ENCODE measurements at places on chromosomes 2 and 18.

GRCh38 chr18:2902327-2902726 is 55.5 kb downstream of the EMILIN2 start:
- DNase-seq, result no peak

GRCh38 chr2:234533626-234534025 is 36.7 kb upstream of the ARL4C start:
- DNase-seq, result no peak

DNA sequence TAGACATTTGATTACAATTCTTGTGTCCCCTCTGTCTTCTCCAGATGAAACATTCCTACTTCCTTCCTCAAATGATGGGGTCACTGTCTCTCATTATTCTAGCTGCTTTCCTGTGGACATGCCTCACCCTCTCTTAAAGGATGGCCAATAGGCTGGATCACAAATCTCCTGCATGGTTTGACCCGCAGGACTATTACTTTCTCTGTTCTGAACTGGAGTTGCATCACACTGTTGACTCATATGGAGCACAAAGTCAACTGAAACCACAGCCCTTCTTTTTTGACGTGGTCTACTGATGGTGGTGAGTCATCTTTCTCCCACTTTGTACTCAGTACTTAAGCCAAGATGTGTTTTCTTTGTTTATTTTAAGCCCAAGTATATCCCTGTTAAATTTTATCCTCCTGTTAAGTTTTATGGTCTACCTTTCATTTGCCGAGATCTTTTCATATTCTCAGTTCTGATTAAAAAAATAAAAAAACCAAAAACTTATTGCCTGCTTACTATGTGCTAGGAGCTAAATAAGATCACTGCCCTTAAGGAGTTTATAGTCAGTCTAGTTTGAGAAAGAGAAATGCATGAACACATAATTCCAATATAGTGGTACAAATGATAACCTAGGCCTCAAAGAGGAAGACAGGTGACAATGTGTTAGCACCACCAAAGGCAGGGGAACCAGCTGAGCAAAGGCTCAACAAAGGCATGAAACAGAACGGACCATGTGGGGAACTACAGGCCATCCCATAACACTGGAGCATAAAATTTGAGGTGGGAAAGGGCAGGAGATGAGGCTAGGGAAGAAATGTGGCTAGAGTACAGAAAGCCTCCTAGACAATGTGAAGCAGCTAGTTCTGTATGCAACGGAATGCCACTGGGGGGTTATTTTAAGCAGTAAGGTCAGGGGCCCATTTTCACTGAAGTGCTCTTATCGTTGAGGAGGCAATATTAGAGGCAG is 67.6 kb upstream of the ZFP36L2 start:
- no peak for DNase-seq

DNA sequence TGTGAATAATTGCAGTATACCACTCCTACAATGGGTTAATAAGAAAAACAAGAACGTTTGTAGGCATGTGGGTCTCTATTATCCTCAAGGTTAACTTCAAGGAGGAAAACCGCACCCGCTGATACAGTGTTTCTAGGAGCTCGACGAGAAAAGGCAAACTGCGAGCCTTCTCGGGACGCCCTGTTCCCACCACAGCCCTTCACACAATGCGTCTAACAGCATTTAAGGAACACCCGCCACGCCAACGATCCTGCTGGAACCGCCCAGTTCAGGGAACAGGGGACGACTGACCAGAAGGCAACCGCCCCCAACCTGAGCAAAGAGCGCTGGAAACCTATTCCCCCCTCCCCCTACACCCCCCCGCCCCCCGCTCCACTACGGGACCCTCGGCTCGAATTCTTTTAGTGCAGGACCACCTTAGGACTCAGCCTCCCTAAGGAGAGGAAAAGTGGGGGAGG is 710 bp upstream of the TMSB10 start:
- DNase-seq, result no peak

DNA sequence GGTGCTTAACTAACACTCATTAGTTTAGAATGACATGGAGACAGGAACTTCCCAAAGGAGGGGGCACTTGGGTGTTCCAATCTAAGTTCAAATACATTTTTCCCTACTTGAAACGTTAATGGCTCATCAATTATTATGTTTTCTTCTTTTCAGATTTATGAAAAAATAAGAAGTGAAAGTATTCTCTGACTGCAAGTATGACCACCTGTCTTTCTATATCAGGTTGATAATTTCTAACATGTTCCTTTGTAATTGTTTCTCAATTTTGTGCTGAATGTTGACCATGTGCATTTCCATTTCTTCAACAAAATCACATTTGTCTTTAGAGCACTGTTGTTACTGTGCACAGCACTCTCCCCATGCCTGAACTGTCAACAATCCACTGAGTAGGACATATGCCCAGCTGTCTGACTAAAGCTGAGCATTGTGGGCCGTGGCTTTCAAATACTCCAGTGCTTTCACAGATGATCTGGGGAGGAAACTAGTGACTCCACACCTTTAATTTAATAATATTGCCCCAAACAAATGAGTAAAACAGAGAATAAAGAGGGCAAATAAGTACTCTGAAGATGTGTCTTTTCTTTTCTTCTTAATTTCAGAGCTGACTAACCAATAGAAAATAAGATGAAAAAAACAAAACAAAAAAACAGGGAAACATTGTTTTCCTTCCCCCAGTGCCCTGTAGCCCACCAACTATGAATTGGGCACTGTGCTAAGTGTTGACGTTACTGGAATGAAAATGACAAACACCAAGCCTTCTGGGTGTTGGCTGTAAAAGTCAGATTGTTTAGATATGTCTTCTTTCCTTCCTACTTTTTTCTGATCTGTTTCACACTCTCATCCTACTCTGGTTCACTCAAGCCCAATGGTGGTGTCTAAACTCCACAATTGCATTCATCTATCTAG is 16.0 kb downstream of the LANCL1 start:
- DNase-seq, result no peak

- no peak for DNase-seq
These were observed 12.0 kb downstream of the SNORC start for GRCh38 chr2:232882085-232882484.

- no peak for DNase-seq
These were observed 222.3 kb downstream of the SH3RF3 start for GRCh38 chr2:109351164-109351756.

GRCh38 chr2:96413323-96413722 is 77.8 kb downstream of the NCAPH start:
- no peak for DNase-seq

DNA sequence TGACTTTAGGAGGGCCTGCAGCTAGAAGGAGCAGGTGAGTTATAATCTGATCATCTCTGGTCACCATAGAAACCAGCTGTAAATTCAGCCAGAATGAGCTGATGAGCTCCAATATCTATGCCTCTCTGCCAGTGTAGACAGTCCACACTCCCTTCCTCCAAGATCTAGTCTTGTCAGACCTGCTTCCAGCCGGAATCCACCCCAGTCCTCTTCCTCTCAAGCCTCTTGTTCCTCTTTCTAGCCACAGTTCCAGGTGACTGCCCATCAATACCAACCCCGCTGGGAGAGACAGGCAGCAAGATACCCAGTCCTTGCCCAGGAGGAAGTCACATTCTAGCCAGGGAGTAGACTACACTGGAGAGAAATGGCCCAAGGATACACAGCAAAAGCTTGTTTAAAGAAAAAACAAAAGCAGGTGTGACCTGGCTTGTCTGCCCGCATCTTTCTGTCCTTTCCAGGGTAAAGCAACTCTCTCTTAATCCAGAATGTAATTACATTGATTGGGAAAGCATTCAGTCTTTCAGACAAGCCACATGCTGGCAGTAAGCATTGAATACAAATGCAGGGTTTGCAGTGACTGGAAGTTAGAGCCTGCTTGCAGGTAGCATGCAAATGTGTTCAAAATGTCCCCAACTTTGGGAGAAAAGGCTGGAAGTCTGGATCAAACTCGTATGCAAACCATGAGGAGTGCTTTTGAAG is 9.0 kb upstream of the SLC35F6 start:
- no peak for DNase-seq

GRCh38 chr2:191629001-191629453 is 48.9 kb upstream of the NABP1 start:
- no peak for DNase-seq

GRCh38 chr2:5695654-5696403 is 3.6 kb downstream of the SOX11 start:
- DNase-seq, result no peak

GRCh38 chr2:68738906-68739594 is 4.4 kb downstream of the ARHGAP25 start:
- no peak for DNase-seq

- no peak for DNase-seq
These were observed 7.8 kb upstream of the CENPA start for GRCh38 chr2:26778098-26778497.

DNA sequence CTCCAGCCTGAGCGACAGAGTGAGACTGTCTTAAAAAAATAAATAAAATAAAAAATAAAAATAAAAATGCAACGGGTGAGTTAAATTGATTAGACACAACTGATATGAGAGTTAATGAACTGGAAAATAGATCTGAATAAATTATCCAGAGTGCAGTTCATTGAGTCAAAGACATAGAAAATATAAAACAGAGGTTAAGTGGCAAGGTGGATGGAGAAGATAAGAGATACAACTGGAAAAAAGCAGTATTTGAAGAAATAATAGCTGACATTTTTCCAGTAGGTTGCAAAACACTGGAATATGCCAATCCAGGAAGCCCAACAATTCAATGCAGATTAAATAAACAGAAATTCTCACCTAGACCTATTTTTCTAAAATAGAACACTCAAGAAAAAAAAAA is 10.7 kb downstream of the CGREF1 start:
- no peak for DNase-seq

GRCh38 chr18:47983055-47983454 is 52.6 kb upstream of the SMAD2 start:
- no peak for DNase-seq

DNA sequence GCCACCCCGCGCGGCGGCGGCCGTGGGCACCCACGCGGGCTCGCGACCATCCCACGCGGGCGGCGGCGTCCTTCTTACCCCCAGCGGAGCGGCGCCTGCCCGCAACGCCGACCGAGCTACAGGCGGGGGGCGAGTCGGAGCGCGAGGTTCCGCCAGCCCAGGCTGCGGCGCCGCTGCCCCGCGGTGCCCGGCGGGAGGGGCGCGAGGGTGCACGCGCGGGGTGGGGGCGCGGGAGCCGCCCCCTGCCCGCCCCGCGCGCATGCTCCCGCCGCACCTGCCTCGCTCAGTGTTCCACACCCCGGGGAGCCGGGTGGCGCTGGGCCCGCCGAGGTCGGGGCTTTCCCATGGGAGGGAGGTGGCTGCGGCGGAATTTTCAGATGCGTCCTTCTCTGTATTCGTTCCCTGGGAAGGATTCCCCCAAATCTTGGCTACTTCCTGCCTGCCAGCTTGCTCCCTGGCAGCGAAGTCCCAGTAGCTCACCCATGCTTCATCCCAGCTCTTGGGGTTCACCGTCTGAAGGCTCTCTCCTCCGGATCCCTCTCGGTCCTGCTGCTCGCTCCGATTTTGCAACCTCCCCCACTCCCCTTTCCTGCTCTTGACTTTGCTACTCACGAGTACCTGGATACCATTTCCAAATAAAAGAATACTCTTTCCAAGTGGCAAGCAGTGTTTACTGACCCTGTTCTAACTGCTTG is at the start of gene L3MBTL4:
Gene L3MBTL4, minus strand, starts transcription at position 189 of the 695 bp plus-strand sequence. CDS start 103,286 bp downstream, outside the sequence.
- DNase-seq, result no peak

DNA sequence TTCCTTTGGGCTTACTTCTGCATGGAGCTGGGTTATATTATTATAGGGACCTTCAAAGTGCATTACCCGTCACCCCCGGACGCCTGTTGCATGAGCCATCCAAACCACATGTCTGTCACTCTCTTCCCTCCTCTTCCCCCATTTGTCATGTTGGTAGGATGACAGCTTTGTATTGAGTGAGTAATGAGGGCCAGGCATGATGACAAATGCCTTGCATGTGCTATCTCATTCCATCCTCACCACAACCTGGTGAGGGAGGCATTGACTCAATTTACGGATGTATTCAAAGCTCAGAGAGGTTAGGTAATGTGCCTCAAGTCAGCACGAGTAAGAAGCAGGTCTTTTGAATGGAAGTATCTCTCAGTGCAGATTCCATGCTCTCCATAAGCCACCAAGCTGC is 510.5 kb upstream of the TNP1 start:
- DNase-seq, result no peak

DNA sequence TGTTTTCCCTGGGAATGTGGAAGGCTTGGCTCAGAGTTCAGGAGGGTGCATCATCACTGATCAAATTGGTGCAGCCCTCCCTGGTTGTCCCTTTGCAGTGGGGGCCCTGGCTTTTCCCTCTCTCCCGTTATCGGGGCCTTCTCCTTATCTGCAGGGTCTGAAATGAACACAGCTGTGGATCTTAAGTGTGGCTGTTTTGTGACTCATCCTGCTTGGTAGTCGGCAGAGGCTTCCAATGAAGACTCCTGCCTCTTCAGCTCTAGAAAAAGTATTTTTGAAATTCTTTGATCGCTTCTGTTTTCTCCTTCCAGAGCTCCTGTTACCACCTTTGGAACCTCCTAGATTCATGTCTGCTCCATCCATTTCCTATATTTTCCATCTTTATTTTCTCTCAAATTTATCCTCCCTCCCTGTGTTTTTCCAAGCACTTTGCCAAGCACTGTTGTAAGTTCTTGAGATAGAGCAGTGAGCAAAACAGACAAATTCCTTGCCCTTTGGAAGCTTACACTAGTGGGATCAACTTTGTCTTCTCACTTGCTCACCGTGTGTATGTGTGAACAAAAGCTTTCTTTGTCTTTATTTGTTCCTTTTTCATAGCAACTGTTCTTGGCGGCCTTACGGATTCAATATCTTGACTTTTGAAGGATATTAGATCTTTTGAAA is 45.7 kb downstream of the RALB start:
- DNase-seq, result no peak
